Stimulated activated CD8-positive, alpha-beta memory T cell treated with anti-CD3 and anti-CD28 coated beads, Interleukin-12 subunit alpha, Interleukin-12 subunit beta, amount 100 ng/mL, for 1 hour (primary cell): ENCODE measurements at places on chromosomes 3 and 15.

DNA sequence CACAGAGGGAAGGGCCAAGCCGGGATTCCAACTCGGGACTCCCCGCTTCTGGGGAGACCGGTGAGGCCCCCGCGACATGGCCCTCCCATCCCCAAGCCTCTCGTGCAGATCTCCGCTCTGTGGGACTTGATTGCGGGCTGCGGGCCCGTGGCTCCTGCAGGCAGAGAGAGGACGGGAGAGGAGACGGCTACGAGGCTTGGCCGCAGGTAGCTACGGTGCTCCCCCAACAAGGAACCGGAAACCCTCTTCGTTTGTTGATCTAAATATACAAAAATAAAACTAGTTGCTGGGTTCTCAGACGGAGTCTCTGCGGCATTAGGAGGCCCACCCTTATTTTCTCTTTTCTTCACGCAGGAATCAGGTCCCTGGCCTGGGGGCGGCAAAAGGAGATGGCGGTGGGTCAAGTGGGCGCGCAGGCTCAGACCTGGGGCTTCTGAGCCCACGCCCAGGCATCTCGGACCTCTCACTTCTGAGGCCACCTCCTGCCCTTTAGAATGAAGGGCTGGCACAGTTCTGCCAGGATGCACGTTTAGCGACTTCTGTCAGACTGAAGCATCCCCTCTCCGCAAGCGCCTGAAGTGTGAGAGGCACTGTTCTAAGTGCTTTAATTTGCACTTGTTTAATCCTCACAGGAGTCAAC is 10.9 kb downstream of the GNB5 start:
- DNase-seq: no peak

GRCh38 chr3:66138336-66139313 is 82.2 kb upstream of the SLC25A26 start:
- no peak for DNase-seq

GRCh38 chr15:74403588-74403919 is 30.2 kb downstream of the SEMA7A start:
- no peak for DNase-seq

- no peak for DNase-seq
Observed at GRCh38 chr3:106251160-106251892, 382.5 kb upstream of the CBLB start.

GRCh38 chr3:196193133-196193735 is 18.0 kb downstream of the ZDHHC19 start:
- DNase-seq: no peak

DNA sequence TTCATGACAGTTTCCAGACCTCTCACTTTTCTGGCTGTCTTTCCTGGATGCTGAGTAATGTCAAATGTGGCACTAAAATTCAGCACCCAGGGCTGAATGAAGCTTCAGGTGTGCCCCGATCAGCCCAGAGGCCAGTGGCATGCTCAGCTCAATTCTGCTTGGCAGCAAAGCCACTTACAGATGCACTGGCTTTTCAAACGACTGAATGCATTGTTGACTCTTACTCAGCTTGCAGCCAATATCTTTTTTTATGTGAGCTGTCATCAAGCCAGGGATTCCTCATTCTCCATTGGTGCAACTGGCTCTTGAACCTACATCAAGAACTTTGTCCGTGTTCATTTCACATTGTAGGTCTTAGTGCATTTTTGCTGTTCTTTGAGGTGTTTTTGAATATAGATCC is 60.7 kb downstream of the ZDHHC19 start:
- no peak for DNase-seq

DNA sequence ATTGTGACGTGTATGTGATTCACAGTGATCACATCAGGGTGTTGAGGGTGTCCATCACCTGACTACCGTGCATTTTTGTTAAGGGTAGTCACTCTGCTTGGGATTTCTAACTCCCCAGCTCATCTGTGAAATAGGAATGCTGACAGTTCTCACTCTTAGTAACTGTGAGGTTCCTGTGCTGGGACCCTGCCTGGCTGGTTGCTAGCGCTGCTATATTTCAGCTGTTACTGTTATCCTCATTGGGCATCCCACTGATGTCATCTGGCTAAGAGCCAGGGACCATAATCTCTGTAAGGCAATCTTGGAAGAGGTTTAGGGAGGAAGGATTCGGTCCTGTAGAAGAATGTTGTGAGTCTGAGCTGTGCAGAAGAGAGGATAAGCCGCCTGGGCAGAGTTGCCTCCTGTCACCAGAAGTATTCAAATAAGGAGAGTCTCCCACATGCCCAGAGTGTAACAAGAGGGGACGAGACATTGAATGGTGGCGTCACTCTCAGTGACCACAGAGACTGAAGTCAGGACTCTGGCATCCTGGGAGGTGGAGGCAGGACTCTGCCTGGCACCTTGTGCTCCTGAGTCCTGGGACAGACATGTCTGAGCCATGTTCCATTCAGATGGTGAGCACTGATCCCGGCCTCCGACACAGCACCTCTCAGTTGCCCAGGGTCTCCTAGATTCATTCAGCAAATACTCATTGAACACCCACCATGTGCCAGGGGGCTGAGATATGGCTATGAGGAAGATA is 52.2 kb downstream of the FBLN2 start:
- no peak for DNase-seq

GRCh38 chr3:61381745-61382392 is 130.6 kb upstream of the FHIT start:
- DNase-seq: no peak

DNA sequence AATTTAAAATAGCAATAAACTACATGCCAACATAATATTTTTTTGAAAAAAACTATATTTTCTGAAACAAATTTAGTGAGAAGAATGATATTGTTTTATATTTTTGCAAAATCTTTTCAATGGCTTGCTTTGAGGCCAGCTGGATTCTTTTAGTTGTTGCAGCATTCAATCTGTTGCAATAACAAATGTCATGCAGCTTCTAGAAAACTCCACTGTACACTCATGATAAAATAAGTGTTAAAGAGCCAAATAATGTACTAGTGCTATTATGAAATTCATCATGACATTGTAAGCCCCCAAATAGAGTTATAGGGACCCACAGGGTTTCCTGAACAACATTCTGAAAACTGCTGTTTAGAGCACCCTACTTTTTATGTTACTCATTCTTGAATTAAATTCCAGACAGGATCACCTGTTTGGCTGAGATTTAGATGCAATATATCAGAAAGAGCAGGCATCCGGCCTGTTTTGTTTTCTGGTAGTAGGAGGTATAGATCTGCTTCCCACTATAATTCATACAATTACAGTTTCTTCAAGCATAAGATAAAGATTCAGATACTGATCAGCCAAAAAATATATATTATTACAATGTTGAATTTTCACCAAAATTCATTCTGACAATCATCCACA is 703.0 kb upstream of the ZNF385D start:
- DNase-seq: no peak

DNA sequence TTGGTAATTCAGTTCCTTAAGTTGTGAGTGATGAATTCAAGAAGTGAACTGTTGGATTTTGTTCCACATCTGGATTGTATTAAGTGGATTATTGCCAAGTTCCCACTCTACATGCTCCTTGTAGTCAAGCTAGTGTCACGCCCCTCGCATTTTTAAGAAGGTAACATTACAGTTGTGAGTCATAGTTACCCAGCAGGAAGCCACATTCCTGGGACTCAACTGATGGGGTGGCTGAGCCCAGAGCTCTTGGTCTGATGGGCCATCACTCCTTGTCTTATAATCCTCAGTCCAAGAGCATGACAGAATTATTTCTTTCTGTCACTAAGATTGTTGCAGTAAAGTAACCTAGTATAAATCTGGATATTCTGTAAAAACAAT is 102.7 kb downstream of the PTPRG start:
- no peak for DNase-seq

DNA sequence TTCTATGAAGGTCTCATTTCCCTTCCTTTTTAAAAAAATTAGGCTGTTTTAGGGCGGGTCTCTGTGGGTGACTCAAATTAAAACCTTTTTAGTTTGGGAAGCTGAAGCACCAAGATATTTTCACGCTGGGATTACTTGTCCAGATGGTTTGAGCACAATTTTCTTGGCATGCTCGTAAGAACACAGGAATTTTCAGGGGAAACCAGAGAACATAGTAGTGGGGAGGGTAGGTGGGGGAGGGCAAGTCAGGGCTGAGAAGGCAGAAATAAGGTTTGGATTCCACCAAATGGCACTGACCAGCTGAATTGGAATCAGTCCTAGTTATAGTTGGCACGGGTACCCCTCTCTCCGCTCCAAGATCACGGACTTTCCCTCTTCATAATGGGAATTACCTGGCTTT is 97.3 kb upstream of the LRIG1 start:
- no peak for DNase-seq

- peak; percentile 53 for DNase-seq
Observed at GRCh38 chr15:101167753-101168462, 83.9 kb downstream of the CHSY1 start.

GRCh38 chr3:114675104-114675503 is 381.3 kb downstream of the TIGIT start:
- DNase-seq: no peak
